ENCODE measurements at places on chromosomes 6 and 20.

- H3K4me3 ChIP-seq = no peak overlapping the region
- peaks cover 6% of the 10 kb centered on the region for H3K36me3 ChIP-seq
- no peak overlapping the region for H3K27ac ChIP-seq
- no peak for DNase-seq
- peaks cover 20% of the 10 kb centered on the region for H3K4me1 ChIP-seq
These were observed 6.8 kb downstream of the SASH1 start for GRCh38 chr6:148349466-148349865.

DNA sequence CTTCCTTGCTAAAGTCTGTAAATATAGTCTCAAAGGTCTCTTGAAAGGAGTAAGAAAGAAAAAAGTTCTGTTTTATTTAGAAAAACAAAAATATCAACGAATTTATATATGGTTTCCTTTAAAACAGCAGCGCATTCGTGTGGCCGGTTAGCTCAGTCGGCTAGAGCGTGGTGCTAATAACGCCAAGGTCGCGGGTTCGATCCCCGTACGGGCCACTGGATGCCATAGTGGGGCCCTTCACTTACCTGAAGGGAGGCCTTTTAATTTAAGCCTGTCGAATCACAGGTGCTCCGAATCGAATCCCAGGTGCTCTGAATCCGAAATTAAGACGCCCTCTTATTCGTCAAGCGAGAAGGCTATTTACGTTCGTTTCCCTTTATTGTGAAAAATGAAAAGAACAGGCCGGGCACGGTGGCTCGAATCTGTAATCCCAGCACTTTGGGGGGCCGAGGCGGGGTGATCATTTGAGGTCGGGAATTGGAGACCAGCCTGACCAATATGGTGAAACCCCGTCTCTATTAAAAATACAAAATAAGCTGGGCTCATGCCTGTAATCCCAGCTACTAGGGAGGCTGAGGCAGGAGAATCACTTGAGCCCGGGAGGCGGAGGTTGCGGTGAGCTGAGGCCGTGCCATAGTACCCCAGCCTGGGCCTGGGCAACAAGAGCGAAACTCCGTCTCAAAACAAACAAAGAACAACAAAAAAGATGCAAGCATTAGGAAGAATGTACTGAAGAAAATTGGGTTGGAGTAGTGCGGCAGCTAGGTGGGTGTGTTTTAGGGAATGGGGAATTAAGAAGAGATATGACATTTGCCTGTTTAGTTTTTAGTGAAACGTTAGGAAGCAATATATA, 195.8 kb upstream of the ZNF184 start:
- peaks cover 48% of the 10 kb centered on the region for H3K4me1 ChIP-seq
- H3K4me3 ChIP-seq = peak overlapping the region; percentile 74
- DNase-seq = peak; percentile 78
- H3K27ac ChIP-seq = peak overlapping the region; percentile 78

GRCh38 chr6:113645576-113645970, 211.6 kb upstream of the MARCKS start:
- no peaks in the 10 kb centered on the region for H3K36me3 ChIP-seq
- peaks cover 52% of the 10 kb centered on the region for H3K4me1 ChIP-seq
- DNase-seq = no peak
- no peaks in the 10 kb centered on the region for H3K27me3 ChIP-seq
- peak overlapping the region; percentile 94 for H3K27ac ChIP-seq

DNA sequence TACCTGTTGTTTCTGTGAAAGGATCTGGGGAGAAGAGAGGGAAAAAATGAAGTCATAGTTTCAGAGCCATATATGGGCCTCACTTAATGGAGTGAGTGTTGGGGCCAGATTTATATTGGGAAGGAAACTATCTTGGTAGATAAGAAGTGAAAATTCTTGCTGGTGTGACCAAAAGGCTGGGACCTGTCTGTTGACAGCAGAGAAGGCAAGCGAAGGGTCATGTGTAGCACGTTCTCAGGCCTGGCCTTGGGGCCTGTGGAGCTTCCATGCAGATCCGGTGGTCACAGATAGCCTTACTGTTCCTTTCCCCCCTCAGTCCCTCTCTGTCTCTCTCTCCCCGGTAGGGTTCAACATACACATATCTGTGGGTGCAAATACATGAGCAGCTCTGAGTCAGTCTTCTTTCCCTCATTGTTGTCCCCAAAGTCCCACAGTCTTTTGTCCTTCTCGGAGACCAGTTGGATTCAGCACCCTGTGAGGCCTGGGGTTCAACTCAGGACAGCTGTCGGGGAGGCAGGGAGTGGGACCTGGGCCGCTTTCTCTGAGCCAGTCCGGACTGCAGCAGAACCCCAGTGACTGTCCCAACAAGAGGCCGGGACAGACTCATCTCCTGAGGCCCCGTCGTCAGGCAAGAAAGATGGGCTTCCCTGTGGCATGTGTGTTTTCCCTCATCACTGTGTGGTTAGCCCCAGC, 34.6 kb downstream of the PPP1R14C start:
- no peak for DNase-seq
- H3K27me3 ChIP-seq = no peaks in the 10 kb centered on the region
- H3K4me1 ChIP-seq = peaks cover 25% of the 10 kb centered on the region

DNA sequence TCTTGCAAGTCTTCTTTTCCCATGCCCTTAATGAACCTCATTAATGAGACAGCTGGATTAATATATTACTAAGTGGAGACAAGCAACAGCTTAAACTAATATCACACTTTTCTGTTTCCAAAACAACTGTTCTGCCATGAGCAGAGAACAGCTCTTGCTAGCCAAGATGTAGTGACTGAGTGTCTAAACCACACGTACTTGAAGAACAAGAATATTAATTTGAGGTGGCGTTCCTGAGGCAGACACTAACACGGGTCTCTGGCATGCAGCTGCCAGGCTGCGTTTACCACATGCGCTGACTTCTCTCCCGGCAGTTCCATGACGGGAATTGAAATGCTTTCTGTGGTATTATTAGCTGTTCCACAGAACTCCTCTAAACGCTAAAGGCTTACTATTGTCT, 80.6 kb downstream of the FNDC1 start:
- no peak overlapping the region for H3K27ac ChIP-seq
- peaks cover 17% of the 10 kb centered on the region for H3K27me3 ChIP-seq
- no peak overlapping the region for H3K4me3 ChIP-seq
- H3K36me3 ChIP-seq = no peaks in the 10 kb centered on the region

GRCh38 chr6:144263786-144264185, 21.3 kb upstream of the UTRN start:
- H3K4me3 ChIP-seq = no peak overlapping the region
- H3K27ac ChIP-seq = peak overlapping the region; percentile 98
- DNase-seq = no peak
- peaks cover 31% of the 10 kb centered on the region for H3K4me1 ChIP-seq
- H3K36me3 ChIP-seq = no peaks in the 10 kb centered on the region
- no peaks in the 10 kb centered on the region for H3K27me3 ChIP-seq

DNA sequence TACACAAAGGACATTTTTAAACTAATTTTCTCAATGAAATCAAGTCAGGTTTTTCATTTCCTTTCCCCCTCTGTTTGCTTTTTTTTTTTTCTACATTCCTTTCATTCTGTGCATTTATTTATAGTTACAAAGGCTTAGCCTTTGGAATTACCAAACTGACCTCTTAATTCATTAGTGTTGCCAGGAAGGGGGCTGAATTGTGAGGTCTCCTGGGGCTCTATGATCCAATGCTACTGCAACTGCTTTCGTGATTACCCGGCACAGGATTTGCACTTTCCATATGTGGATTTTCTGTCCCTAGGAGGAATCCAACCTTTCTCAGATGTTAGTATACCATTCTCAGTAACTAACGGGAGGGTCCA, 35.3 kb downstream of the NEDD9 start:
- H3K4me1 ChIP-seq = peaks cover 50% of the 10 kb centered on the region
- H3K27ac ChIP-seq = peak overlapping the region; percentile 96
- no peaks in the 10 kb centered on the region for H3K27me3 ChIP-seq
- peak overlapping the region; percentile 1 for H3K4me3 ChIP-seq

GRCh38 chr6:29976588-29977424, 34.5 kb downstream of the HLA-A start:
- H3K4me1 ChIP-seq = peaks cover 22% of the 10 kb centered on the region
- DNase-seq = no peak
- no peaks in the 10 kb centered on the region for H3K36me3 ChIP-seq
- peak overlapping the region; percentile 82 for H3K4me3 ChIP-seq
- peaks cover 84% of the 10 kb centered on the region for H3K27me3 ChIP-seq
- peak overlapping the region; percentile 80 for H3K27ac ChIP-seq
